ENCODE measurements at places on chromosomes 12 and 14.

- DNase-seq = no peak
These were observed 1.9 kb downstream of the ATXN2 start for GRCh38 chr12:111596985-111597830.

GRCh38 chr14:98304574-98304973, 967.4 kb downstream of the BCL11B start:
- DNase-seq = no peak

- no peak for DNase-seq
These were observed 469.2 kb downstream of the DIO2 start for GRCh38 chr14:79742142-79742541.

- DNase-seq = no peak
These were observed 87.1 kb upstream of the PTHLH start for GRCh38 chr12:28059668-28060067.

GRCh38 chr14:63656194-63656593, 14.5 kb upstream of the WDR89 start:
- no peak for DNase-seq

DNA sequence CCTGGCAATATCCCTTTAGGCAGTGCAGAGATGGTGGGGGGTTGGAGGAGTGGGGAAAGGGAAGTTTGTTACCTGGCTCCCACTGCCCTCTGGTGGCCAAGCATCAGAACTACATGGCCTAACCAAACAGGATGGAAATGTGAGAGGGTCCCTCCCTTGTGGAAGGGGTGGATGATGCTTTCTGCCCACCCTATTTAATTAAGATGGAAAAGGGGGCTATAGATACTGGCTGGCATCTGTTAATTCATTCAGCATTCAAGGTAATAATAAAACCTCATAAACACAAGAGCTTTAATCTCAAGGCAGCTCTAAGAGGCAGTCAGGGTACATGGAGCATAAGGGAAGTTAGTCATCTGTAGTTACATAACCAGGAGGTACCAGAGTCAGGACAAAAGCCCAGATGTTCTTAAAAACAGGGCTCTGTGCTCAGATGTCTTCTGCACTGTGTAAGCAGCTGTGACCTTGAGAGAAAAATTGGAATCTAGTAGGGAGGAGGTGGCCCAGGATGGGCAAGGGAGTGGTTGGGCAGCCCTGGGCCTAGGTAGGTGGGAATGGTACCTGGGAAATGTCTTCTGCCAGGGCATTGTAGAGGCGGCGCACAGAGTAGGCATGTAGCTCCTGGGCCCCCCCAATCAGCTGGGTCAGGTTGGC, 4.6 kb downstream of the AP1G2 start:
- no peak for DNase-seq

- DNase-seq = no peak
These were observed at the start of gene PIANP for GRCh38 chr12:6700646-6701051. Gene PIANP (minus strand): TSS chr12:6700815. CDS start chr12:6698061, 2,754 bp downstream.

- DNase-seq = no peak
These were observed 77.5 kb upstream of the RASSF3 start for GRCh38 chr12:64532734-64533351.

DNA sequence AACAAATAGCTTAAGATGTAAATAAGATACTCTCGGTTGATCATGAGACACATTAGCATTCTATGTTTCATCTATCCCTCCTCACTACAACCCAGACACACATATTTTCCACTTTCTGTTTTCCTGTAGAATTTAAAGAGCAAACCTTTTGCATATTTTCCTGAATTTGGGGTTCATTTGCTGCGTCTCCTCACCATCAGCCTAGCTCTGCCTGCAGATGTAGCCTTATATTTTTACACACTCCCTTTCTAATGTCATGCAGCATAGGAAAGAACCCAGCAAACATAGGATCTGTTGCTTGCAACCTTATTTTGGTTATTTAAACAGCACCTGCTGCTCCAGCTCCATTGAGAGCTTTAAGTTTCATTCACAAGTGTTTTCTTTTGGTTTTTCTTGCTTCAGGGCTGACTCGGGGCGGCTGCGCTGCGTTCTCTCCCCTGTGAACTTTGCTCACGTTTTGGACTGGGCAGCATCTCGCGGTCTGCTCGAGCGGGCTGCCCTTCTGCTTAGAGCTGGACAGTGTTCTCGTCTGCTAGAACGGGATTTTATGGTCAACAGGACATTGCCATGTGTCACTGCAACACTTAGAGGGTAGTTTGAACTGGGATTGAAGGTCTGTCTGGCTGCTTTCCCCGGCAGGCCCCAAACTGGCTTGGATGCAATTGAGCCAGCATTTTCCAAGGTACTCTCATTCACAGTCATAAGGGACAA, 57.8 kb upstream of the VRK1 start:
- DNase-seq = no peak

DNA sequence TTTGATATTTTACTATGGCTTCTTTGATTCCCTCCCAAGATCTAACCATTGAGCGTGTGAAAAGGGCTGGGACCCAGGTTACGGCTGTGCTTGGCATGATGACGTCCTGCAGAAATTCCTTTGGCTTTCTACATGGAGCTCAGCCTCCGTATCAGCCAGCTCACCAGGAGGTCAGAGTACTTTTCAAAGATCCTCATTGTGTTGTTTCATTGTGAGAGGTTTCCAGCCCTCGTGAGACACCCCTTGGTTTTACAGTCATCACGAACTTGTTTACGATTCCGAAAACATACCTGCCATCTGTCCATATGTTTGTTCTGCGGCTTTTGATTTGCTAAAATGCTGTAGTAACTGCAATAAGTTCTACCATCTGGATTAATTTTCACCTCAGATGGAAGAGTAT, 453.1 kb downstream of the TMEM121 start:
- DNase-seq = no peak

GRCh38 chr12:70383484-70383883, 17.4 kb downstream of the KCNMB4 start:
- no peak for DNase-seq

DNA sequence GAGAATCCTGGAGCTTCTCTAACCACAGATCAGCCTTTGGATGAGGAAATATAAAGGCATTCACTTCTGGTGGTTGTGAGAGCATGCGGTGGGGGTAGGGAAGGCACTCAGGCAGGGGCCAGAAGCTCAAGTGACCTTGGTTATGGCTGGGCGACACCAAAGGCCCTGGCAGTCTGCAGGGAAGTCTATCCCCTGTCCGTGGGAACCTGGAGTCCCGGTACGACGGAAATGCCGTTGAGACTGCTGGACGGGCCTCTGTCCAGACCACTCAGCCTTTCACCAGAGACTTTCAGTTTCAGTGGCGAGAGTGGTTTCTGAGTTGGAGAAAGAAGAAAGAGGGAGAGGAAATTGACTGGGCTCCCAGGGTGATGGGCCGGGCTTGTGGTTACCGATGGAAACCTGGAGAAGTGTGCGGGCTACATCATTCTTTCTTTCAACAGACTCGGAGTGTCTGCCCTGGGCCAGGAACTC, 20.9 kb downstream of the ISCA2 start:
- DNase-seq = no peak

DNA sequence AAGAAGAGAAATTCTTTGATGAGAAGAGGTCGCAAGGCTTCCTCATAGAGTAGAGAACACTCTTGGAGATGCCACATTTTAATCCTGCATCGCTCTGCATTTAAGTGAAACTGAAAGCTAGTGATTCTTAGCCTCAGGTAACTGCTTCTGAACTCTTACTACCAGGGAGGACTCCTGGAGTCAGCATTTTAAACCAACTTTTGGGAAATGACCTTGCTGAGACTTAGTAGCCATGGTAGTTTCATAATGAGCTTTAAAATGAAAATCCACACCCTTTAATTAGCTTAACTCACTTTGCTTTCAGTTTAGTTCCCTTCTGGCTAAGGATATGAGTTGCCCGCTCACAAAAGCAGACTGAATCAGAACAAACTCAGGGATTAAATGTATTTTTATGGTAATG, 80.3 kb downstream of the SYNE2 start:
- no peak for DNase-seq

DNA sequence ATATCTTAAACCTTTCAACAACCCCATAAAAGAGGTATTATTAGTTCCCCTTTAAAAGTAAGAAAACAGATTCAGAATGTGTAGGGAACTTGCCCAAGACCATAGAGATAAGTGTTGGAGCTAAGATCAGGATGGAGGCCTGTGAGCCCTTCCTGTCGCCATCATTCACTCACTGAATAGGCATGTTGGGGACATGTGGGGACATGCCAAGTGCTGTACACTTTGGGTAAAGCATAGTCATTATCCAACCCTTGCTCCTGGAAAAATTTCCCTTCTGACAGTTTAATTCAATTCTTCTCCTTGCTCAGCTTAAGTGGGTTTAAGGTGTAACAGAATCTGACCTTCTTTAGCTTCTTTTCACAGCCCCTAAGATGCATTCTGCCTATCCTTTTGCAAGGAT, 28.0 kb upstream of the C12orf42 start:
- DNase-seq = no peak

- DNase-seq = no peak
These were observed 108.1 kb downstream of the MGAT4C start for GRCh38 chr12:86148071-86148470.

- no peak for DNase-seq
These were observed 41.7 kb downstream of the TTLL5 start for GRCh38 chr14:75702616-75703261.

- DNase-seq = no peak
These were observed 463.6 kb upstream of the MIS18BP1 start for GRCh38 chr14:45716572-45716971.

DNA sequence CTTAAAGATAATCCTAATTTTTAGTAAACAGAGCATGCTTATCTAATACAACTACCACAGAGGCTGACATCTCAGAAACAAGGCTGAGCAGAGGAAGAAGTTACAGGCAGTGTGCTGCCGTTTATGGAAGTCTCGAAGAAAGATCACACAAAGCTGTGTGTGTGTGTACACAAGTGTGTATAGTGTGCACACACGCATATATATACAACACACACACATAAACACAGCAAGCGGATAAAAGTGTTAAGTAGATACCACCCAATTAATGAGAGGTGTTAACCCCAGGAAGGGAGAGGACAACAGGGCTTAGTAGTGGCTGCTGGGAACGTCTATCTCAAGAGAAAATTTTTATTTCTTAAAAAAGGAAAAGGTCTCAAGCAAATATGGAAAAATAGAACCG, 15.3 kb downstream of the CCDC88C start:
- DNase-seq = no peak

GRCh38 chr12:18430425-18431048, 169.2 kb downstream of the PIK3C2G start:
- DNase-seq = no peak

GRCh38 chr14:40574780-40575179, 1031.9 kb upstream of the LRFN5 start:
- DNase-seq = no peak

DNA sequence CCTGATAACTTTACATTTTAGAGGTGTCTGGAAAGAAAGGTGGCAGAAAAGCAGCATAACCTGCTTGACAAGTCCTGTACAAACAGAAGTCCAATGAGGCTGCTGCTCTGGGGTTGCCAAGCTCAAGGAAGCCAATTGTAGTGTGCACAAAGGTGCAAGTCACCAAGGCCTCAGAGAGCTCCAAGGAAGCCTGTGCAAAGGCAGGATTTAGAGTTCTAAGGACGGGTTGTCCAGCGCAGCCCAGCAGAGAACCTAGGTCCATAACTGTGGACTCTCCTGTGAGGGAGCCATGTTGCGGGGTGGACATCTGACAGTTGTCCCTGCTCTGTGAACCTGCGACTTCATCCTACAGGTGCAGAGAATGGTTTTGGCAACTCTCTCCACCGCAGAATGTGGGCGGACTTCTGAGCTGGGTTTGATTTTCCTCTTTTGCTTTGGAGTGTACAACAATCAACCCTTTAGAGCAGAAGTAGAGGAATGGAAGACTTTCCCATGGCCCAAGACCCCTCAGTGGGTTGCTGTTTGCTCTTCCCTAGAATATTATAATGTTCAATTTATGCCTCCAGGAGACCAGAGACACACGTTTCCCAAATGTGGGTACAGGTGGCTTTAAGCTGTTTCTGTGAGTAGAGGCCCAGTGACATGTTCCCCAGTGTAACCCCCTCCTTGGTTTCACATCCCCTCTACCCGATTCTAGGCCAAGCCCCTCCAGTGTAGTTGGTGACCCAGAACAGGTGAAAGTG, 81.0 kb downstream of the ETV6 start:
- DNase-seq = no peak

DNA sequence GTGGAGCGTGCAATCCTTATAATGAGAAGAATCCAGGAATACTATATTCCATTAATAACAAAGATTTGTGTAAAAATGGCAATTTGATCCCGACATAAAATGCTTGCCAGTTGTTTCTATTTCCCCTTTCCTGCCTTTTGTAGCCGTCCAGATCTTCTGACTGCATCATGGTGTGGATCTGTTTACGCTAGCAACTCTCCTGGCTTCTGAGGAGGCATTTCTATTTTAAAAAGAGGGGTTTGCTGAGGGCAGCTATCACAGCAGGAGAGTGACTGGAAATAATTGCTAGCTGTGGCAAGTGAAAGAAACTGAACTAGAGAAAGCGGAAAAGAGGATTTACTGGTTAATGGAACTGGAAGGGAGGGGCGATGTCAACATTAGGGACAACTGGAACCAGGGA, 145.6 kb downstream of the ATP23 start:
- DNase-seq = no peak

DNA sequence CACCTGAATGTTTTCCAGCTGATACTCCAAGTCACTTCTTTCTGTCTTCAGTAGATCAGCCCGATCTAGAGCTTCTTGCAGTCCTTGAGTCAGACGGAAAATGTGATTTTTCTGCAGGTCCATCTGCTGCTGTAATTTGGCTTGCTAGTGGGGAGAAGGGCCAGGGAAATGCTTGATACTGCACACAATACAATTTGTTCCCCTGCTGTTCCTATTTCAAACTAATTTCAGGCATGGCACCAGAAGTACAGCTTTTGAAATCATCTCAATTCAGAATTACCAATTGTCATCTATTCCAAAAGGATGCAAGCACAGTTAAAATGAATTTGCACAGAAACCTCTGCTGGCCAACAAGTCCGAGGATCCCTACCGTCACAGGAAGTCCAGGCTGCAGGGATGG, 53.4 kb downstream of the PRKAB1 start:
- no peak for DNase-seq

- DNase-seq = no peak
These were observed 210.6 kb upstream of the EGLN3 start for GRCh38 chr14:34161351-34162082.

DNA sequence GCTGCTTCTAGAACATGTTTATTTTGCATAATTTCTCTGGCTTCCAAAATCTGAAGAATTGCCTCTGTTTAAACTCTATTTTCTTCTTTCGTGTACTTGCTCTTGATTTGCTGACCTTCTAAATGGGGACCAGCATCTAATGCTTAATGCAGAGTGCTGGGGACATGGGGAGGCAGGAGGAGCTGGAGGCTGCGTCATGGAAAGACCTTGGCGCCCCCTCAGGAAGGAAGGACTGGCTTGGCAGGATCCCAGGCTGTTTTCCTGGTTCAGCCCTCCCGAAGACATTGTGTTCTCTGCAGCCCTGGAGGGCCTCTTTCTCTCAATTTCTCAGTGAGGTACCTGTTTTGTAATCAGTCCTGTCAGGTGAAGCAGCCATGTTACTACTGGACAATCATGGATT, 5.5 kb downstream of the PRKCH start:
- no peak for DNase-seq

DNA sequence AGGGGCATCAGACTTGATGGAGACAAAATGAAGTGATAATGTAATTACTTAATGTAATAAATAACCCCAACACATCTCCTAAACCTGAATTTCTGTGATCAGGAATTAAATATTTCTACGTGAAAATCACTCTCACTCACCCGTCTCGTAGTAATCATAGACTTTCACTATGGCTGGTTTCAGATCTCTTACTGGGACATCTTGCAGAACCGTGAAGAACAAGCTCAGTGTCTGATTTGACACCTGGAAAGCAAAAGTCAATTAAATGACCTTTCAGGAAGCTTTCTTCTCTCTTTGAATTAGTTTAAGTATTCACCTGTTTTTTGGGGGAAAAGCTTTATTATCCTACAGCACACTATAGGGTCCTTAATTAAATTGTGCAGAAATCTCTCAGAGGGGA, 47.1 kb downstream of the A2M start:
- DNase-seq = no peak

Data from BJ (cell line).